ENCODE measurements at places on chromosomes 5 and 9.

DNA sequence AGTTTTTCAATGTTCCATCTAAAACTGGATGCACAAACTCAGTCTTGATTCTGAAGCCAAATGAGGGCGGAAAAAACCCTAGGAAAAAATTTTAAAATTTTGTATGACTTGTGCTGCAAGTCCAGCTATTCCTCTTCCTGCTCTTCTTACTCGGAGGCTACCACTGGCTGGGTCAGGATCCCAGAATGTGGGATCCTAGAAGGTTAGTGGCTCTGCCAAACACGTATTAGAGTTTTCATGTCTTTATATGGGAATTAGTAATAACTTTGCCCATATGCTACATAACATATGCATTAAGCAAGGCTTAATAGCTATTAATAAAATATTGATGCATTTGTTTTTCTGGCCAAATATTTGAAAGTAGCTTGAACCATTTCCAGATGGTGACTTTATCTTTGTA is 458.3 kb downstream of the AGTPBP1 start:
- no peak for DNase-seq

- DNase-seq = no peak
Observed at GRCh38 chr5:107815109-107815508, 144.4 kb upstream of the EFNA5 start.

DNA sequence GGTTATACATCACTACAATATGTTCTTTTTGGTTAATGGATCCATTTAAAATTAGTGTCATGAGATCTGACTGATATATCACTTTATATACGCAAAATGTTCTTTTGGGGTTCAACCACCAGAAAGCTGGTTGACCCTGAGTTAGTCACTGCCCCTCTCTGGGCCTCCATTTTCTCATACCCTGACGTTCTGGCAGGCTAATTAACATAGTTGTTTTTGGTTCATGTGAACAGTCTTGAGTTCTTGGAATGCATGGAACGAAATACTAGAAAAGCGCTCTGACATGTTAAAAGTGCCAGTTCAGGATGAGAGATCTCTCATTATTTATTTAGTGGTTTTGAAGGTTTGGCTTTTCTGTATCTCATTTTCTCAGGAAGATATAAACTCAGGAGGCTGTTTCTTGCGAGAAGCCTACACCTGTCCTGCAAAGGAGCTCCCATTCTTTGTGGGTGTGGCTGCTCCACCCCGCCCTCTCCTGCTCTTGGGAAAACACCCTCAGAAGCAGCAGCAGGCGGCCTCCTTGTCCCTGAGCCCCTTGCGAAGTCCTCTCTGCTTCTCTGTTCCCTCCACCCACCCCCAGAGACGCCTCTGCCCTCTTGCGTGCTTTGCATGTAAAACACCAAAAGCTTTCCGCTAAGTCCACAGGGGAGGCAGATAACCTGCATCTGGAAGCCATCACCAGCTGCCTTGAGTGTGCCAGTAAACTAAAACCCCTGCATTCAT is 302.4 kb upstream of the PANK3 start:
- no peak for DNase-seq

- DNase-seq = no peak
Observed at GRCh38 chr5:154673506-154673905, 81.7 kb upstream of the LARP1 start.

DNA sequence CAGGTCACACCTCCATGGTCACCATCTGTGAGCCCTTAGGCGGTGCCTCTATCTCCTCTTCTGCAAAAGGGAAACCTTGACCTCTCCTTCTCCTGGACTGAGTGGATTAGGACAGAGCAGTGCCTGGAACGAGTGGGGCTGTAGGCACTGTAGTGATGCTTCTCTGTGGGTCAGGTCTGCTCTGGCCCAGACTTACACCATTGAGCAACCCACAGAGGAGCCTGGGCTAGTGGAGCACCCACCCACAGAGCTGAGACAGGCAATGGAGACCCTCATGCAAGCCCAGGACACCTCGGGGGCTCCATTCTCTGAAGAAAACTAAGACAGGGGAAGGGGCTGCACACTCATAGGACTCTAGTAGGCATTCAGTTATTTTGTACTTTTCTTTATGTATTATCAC is 400.6 kb downstream of the GADD45G start:
- no peak for DNase-seq

DNA sequence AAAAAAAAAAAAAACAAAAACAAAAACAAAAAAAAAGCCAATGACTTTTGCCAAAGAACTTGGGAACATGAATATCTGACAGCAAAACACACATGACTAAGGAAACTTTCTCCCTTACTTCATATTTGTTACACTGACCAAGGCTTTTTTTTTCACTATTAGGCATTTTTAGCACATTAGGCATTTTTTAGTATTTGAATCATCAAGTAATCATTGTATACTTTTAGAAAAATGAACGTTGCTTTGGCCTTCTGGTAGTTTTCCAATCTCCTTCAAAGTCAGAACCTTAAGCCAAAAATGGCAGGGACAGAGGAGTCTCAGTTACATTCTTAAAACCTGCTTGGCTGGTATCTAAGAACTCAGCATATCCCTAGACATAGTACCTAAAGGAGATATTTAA is 19.3 kb downstream of the NREP start:
- DNase-seq = peak; percentile 84

Data from fibroblast of skin of right biceps (primary cell).